Amygdala (tissue), 56 donors: ENCODE measurements at places on chromosomes 1 and 21.

- DNase-seq = no peak
Observed at GRCh38 chr1:113517983-113518382, 127.7 kb downstream of the MAGI3 start.

GRCh38 chr1:64469116-64469976, 583 bp upstream of the CACHD1 start:
- DNase-seq = no peak

DNA sequence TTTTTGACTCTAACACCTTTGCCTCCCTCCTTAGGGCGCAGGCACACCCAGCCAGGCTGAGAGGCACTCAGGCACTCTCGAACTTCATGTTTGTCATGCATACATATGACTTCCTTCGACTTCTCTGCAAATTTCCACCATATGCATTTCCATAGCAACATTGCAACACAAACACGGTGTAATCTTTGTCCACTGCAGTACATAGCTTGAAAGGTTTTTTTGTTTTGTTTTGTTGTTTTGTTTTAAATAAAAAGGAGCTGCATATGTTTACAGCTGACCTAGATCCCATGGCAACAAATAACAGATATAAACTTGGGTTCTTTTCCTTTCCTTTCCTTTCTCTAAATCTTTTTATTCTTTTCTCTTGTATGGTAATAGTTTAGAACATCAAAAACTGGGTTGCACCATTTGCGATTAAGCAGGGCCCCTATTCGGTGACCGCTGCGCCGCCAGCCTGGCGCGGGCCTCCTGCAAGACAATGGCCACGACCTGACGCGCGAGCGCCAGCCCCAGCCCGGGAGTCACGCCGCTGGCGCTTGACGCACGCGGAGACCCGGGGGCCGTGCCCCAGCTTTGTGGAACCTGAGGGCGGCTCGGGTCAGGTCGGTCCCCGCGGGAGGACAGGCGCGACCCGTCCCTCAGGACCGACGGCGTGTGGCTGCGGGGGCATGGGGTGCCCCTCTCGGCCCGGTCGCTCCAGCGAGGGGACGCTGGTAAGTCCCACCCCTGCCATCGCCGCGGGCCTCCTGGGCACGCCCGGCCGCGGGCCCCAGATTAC, 35.2 kb downstream of the CCN1 start:
- DNase-seq = peak; percentile 7

GRCh38 chr1:227544067-227545050, 19.0 kb upstream of the ZNF678 start:
- no peak for DNase-seq

DNA sequence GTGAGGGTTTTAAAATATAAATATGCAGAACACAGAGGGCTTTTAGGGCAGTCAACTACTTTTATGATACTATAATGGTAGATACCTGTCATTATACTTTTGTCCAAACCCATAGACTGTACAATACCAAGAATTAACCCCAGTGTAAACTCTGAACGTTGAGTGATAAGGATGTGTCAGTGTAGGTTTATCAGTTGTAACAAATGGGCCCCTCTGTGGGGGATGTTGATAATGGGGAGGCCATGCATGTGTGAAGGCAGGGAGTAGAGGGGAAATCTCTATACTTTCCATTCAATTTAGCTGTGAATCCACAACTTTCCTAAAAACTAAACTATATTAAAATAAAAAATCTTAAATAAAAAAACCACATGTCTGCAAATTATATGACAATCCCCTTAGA, 193.5 kb upstream of the CAMK1G start:
- no peak for DNase-seq

DNA sequence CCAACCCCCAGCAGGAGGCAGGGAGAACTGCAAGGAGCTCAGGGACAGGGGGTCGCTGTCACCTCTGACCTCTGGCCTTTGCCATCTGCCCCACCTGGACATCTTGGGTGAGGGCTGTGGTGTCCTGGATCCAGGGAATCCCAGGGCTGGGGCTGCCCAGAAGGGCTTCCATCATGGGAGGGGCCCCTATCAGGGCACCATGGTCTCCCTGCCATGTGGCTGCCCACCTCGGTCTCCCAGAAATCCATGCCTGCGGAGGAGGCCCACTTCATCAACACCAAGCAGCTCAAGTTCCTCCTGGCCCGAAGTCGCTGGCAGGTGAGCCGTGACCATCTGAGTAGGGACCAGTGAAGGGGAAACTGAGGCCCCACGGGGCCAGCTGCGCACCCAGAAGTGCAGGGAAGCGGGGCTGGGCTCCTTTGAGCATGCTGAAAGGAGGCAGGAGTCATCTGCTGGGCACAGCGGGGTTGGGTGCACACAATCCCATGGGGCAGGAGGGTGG, 36.1 kb downstream of the TRIM11 start:
- DNase-seq = no peak
